ENCODE measurements at places on chromosomes 6 and 20.

- peak; percentile 71 for DNase-seq
Measured at GRCh38 chr20:63552481-63553249, 1.3 kb upstream of the FNDC11 start.

GRCh38 chr6:55794136-55794812 is 81.1 kb downstream of the BMP5 start:
- DNase-seq, result no peak

DNA sequence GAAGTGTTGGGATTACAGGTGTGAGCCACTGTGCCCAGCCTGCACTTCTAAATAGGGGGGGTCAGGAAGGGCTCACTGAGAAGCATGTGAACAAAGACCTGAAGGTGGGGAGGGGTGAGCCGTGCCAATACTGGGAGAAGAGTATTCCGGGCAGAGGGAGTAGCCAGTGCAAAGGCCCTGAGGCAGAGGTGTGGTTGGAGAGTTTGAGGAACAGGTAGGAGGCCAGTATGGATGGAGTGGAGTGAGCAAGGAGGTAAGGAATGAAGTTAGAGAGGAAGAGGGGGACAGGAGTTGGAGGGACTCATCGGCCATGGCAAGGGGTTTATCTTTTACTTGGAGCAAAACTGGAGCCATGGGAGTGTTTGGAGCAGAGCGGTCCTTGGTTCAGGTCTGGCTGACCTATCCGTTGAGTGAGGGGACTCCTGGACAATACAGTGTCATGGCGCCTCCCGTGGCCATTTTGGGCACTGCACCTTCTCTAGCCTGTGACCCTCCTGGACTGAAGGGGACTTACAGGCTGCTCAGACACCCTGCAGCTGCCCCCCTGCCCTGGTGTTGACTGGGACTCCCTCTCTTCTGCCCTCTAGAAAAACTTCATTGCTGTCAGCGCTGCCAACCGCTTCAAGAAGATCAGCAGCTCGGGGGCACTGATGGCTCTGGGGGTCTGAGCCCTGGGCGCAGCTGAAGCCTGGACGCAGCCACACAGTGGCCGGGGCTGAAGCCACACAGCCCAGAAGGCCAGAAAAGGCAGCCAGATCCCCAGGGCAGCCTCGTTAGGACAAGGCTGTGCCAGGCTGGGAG is 12.1 kb downstream of the FOXS1 start:
- DNase-seq, result peak; percentile 44

- no peak for DNase-seq
Measured at GRCh38 chr6:35487658-35488516, 9.0 kb downstream of the TEAD3 start.

DNA sequence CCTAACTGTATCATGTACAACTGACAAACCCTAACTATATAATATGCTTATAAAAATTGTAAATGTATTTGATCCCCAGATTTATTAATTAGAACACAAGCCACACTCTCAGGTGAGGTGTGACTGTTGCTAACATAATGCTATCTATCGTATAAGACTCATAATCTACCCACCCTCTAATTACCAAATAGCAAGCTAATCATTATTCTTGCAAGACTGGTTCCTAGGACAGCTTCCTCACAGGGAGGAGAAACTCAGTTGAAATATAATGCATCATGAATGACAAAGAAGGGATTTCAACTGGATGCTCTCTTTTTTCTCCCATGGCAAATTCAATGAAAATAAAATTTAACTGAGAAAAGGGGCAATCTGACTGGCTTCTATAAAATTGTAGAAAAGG is 35.4 kb downstream of the ELOVL4 start:
- DNase-seq, result no peak
